Activated CD4-positive, alpha-beta T cell treated with anti-CD3 and anti-CD28 coated beads, Interleukin-2, Interleukin-4, amounts not matched to agents 100 ng/mL and 50 ng/mL, durations not matched to agents 16 hours and 8 hours (primary cell): ENCODE measurements at places on chromosomes 3 and 15.

DNA sequence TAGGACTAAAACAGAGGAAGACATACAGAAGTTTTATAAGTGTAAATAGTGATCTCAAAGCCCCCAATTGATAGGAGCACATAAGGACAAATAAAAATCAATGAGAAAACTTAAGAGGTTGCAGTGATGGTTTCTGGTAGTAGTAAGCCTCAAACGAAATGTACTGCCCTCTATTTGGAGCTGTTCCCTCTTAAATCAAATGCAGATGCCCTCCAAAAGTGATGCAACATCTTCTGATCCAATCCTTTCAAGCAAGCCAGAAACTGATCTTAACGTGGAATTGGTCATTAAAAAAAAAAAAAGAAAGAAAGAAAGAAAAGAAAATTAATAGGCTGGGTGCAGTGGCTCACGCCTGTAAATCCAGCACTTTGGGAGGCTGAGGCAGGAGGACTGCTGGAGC, 259.3 kb downstream of the ZBTB20 start:
- no peak for DNase-seq

DNA sequence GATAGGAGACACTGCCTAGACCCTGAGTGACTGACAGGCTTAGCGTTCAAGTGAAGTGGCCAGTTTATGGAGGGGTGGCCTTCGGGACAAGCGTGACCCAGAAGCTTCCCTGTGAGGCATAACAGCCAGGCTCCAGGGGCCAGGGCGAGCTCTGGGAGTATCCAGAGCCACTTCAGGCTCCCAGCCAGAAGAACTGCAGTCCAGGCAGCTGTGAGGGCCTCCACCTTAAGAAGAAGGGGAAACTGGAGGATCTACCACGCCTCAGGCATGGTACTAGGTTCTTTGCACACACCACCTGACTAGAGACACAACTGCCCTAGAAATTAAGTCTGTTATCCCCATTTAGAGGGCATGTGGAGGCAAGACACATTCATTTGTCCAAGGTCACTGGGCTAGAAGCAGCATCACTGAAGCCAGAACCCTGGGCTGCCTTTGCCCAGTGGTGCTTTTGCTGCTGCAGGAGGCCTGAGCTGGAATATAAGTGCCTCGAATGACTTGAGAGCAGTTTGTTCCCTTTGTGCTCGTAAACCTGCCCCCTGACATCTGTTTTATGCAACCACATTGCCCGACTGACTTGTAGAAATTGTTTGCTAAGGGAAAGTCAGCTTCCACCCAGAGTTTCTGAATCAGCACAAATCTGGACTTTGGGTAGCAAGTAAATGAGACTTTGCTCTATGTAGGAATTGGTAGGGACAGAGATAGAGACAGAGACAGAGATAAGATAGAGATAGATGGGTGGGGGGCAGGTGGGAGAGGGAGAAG, 23.3 kb downstream of the RASGRF1 start:
- no peak for DNase-seq

GRCh38 chr3:63193647-63194046, 84.5 kb upstream of the SYNPR start:
- DNase-seq = no peak

DNA sequence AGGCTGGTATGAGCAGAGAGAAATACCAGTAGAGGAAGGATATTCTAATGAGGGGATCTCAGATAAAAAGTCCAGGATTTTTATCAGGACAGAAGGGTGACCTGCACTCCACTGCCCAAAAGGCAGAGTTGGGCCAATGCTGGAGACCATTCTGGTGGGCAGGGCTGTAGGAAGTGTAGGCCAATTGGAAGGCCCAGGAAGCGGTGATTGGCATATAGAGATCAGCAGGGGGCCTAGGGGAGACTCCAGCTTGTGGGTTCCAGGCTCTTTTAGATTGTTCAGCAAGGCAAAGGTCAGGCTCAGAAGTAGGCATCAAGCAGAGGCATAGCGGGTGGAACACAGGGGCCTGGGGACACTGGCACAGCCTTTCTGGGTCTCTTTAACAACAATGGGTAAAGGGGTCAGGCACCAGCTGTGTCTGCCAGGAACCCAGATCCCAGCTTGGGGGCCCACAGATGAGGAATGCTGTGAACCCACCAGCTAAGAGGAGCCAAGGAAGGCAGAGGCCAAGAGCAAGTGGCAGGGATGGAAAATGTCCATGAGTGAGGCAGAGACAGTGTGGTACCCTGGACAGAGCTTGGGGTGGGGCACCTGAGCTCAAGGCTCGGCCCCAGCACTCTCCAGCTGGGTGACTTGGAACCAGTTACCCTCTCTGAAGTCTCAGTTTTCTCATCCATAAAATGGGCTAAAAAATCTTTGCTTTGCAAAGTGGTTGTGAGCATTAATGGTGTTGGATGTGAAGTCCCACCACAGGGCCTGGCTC, 27.0 kb upstream of the RASGRF1 start:
- no peak for DNase-seq

GRCh38 chr3:119810018-119810435, 28.1 kb downstream of the NR1I2 start:
- peak; percentile 58 for DNase-seq

GRCh38 chr3:46242120-46242519, at the start of gene CCR3:
Gene CCR3 (plus strand): TSS chr3:46242460. CDS start chr3:46265159, 22,699 bp downstream.
- DNase-seq = no peak

DNA sequence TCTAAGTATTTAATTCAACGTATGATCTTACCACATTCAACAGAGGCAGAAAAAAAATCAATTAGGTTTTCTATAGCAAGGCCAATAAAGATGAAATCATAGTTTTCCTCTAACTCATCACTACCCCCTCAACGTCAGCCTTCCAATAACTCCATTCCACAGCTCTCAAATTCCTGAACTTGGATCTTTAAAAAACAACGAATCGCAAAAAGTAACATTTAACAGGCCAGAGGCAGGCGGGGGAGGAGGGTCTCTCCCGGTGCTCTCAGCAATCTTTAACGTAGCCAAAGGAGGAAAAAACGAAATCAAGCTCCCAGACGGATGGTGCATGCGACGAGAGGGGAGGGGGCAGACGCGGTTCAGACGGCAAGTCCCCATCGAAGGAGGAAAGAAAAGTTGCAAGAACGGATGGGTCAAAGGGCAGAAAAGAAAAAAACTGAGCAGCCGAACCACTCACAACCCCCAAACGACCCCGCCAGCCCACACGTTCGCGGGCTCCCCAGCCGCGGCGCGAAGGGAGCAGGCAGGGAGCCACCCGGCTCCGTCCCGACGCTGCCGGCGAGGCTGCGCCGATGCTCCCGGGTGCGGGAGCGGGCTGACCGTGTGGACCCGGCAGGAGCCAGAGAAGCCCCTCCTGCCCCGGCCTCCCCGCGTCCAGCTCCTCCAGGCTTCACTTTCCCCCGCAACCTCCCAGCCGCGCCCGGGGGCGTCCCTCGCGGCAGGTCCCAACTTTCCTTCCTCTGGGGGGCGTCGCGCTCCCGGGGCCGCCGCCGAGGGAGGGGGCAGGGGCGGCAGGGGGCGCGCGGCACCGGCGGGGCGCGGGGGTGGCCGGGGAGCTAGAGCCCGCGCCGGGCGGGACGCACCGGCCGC, 703 bp downstream of the PEAK1 start:
- no peak for DNase-seq
